ENCODE measurements at places on chromosomes 1 and 21. TPM values are rescaled to one million over a fixed set of nuclear protein-coding genes. Genes with fewer than 3 reads are reported as not detected.

Gene UTS2
- total RNA-seq, result 3.0 TPM

Gene CIART
- total RNA-seq, result 0.22 TPM

Gene OLFML3
- total RNA-seq, result 0.25 TPM

Gene CR1L
- 0.15 TPM for total RNA-seq

Gene DMBX1
- total RNA-seq, result 4.3 TPM

Gene SELENBP1
- 0.42 TPM for total RNA-seq

Gene SLC9C2
- total RNA-seq, result not detected

Gene ANXA9
- 2.7 TPM for total RNA-seq

Gene B4GALT3
- 53.7 TPM for total RNA-seq

Gene C1orf141
- not detected for total RNA-seq
